ENCODE measurements at places on chromosomes 3 and 15.

- DNase-seq = no peak
Measured at GRCh38 chr3:52444860-52445793, at the start of gene SEMA3G. SEMA3G (minus strand) TSS chr3:52445103; CDS start chr3:52445027, 76 bp downstream.

- DNase-seq = no peak
Measured at GRCh38 chr15:88375234-88375927, 91.8 kb downstream of the MRPL46 start.

- no peak for DNase-seq
Measured at GRCh38 chr3:116614795-116615362, 94.7 kb upstream of the TUSC7 start.

DNA sequence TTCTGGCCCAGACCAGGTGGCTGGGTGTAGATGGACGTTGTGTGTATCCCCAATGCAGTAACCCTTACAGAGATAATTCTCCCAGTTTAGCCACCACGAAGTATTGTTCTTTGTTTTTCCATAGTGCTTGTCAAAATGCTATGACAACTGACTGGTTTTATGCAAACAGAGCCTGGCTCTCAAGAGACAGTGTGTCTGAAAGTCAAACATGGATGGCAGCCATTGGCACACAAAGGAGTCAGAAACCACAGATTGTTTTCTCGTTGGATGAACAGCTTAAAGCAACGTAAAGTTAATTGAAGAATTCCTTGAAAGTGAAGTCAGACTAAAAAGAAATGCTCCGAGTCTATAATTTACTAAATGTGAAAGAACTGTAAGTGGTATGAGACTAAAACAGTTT, 91.2 kb downstream of the FILIP1L start:
- no peak for DNase-seq

- DNase-seq = no peak
Measured at GRCh38 chr3:100443690-100444089, 42.4 kb downstream of the LNP1 start.

GRCh38 chr3:157956850-157957249, 149.4 kb downstream of the SHOX2 start:
- no peak for DNase-seq

DNA sequence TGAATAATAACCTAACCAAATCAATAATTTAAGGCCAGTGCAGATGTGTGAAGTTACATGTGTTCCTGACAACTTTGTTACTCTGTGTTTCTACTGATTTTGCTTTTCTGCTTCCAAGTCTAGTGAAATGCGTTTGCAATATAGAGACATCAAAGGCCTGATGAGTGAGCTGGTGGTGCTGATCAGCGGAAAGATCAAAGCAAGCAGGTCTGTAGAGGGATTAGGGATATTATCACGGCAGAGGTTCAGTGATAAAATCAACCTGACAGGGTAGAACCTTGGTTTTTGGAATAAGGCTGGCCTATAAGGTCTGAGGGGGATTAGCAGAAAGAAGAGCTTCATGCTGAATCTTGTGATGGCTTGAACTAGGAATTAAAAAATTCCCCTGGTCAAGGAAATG, 111.7 kb downstream of the EDEM1 start:
- DNase-seq = no peak

GRCh38 chr3:44186712-44187111, 55.0 kb upstream of the TOPAZ1 start:
- no peak for DNase-seq

- DNase-seq = no peak
Measured at GRCh38 chr3:189978753-189979152, 141.9 kb downstream of the P3H2 start.

- DNase-seq = no peak
Measured at GRCh38 chr3:160695915-160696327, 19.0 kb downstream of the ARL14 start.

DNA sequence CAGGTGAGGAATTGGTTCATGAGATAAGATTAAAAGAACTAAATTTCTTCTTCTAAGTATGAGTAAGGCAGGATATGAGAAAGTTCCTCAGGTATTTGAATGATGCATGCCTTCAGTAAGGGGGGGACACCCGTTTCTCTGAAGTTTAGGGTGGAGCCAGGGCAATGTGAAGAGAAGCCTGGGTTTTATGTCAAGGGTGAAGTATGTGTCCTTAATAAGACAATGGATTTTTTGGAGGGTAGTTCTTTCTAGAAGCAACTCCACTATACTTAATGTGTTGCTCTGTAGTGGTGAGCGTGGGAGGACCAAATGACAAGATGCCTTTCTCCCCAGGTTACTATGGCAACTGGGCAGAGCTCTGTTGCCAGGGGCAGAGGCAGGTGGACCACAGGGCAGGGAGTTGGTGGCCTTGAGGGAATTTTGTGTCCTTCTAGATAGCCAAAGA, 44.0 kb downstream of the PHLDB2 start:
- DNase-seq = no peak

GRCh38 chr3:71031914-71032521, 551.5 kb downstream of the FOXP1 start:
- DNase-seq = no peak

DNA sequence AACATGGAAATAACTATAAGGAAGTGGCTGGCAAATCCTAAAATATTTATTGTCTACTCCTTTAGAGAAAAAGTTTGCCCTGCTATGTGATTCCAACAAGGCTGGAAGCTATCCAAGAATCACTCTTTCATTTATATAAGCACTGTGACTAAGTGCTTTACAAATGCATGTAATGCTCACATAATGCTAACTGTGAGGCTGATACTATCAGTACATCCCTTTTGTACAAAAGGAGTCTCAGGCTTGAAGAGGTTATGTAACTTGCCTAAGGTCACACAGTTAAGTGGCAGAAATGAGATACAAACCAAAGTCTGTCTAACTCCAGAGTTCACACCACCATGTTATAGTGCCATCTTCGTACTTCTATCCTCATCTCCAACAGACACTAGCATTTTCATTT, 17.0 kb downstream of the TOPBP1 start:
- no peak for DNase-seq

- no peak for DNase-seq
Measured at GRCh38 chr15:97501291-97501690, 459.2 kb upstream of the ARRDC4 start.

- DNase-seq = no peak
Measured at GRCh38 chr15:99264125-99264524, 12.8 kb downstream of the LRRC28 start.

- DNase-seq = no peak
Measured at GRCh38 chr3:43239755-43240154, 46.6 kb upstream of the SNRK start.

DNA sequence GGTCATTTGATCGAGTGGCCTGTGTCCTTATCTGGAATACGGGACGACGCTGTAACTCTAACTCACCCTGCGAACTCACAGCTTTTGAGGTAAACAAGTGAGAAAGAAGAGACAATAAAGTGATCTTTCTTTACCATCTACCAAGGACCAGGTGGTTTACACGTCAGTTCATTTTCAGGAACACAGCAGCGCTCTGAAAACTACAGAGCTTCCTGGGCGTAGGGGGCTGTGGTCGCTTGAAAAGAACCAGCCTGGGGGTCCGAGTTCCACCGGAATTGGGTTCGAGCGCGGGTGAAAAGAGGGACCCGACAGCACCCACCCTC, 357 bp downstream of the KIAA1143 start:
- no peak for DNase-seq

DNA sequence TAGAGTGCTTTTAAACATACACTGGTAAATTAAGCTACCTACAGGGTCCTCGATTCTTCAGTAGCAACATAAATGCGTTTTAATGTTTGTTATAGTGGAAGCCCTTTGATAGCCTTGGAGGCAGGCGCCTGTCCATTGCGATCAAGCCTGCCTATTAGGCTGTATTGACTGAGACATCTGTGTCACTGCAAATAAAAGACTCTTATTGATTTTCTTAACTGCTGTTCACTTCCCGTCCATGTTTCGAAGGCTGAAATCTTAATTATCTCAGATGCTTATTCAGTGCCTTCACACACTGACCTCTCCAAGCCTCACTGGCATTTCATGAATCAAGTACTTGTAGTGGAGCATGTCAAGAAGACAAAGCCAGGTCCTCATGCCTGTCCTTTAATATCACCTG, 51.1 kb downstream of the MAP2K5 start:
- no peak for DNase-seq

GRCh38 chr3:142896201-142896755, 7.4 kb upstream of the PCOLCE2 start:
- no peak for DNase-seq

DNA sequence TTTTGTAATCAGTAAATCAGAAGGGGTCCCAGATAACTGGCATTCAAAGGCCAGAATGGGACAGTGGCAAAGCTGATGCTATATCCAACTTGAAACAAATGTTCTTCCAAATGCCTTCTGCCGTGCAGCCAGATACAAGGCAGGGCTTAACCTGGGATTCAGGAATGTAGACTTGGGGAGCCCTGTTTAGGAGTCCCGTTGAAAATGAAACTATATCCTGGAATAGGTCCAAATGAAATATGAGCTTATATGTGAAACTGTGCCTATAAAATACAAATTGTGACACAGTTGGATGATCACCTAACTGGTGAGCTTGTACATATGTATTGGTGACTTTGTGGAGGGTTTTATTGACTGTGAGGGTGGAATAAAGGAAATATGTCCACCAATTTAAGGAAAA, 28.7 kb downstream of the FRMD4B start:
- DNase-seq = no peak

DNA sequence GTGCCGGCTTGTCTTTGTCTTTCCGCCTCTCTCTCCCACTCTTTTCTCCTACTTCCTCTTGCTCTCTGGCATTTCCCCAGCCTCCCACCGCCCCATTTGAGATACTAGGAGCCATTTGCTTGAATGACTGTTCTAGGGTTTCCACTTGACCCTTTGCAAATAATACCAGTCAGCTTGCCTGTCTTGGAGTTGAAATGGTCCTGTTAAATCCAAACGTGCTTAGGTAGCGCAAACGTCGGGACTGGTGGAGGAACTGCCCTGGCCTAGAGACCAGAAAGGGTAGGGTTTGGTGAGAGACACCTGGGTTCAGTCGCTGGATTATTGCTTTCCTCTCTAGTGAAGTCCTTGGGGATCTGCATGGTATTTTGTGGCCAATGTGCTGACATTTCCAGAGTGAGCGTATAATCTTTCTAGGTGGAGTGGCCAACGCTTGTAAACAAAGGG, 10.6 kb downstream of the ZIC1 start:
- no peak for DNase-seq

- DNase-seq = no peak
Measured at GRCh38 chr3:177550667-177551066, 353.4 kb upstream of the TBL1XR1 start.

GRCh38 chr15:100730655-100731266, 128.4 kb downstream of the ASB7 start:
- no peak for DNase-seq

GRCh38 chr15:64070965-64071851, 22.4 kb downstream of the CIAO2A start:
- DNase-seq = no peak

- no peak for DNase-seq
Measured at GRCh38 chr3:182201456-182202168, 489.9 kb downstream of the SOX2 start.

- no peak for DNase-seq
Measured at GRCh38 chr3:111284503-111285183, 213.0 kb downstream of the NECTIN3 start.

GRCh38 chr3:149536429-149536828, 61.9 kb downstream of the TM4SF4 start:
- DNase-seq = no peak

- DNase-seq = no peak
Measured at GRCh38 chr15:57861034-57861638, 154.6 kb downstream of the POLR2M start.

GRCh38 chr15:51048308-51048707, 46.4 kb downstream of the TNFAIP8L3 start:
- no peak for DNase-seq

- no peak for DNase-seq
Measured at GRCh38 chr15:32701863-32702262, 15.9 kb upstream of the GREM1 start.

DNA sequence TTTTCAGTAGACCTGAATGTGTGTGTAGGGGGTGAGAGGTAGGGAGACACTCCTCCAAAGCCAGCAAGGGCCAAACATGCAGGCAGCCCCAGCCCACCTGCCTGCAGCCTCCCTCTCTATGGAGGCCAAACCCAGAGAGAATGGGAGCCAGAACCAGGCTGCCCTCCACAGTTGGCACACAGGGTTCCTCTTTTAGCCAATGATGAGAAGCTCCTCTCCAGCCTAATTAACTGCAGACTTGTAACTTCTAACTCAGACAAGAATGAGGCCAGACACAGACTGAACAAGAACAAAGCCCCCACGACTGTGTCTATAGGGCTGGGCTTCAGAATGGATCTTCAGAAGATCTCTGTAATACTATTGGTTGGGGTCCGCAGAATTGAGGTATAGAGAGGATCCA, 12.3 kb upstream of the TLE3 start:
- DNase-seq = no peak

DNA sequence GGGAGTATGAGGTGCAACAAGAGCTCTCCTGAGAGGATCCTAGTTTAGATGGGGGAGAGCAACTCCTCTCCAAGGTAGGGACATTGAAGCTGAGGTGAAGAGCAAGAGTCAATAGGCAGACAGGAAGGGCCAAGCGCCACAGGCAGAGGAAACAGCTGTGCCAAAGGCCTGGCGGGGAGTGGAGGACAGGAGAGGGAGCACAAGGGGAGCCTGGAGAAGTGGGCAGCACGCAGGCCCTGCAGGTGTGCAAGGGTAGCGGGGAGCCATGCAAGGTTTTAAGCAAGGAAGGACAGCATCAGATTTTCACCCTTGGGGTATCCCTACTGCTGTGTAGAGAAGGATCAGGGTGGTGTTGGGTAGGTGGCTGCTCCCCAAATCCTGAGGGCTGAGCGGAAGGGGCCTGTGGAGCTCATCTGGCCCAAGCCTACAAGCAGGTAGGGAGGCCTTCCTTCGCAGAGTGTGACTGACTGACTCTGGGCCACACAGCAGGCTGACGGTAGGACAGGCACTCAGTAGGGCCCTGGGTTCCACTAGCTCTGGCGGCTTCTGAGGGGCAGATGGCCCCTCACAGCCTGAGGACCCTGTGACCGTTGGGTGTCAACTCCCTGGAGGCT, 13.3 kb downstream of the CHST13 start:
- no peak for DNase-seq

- DNase-seq = no peak
Measured at GRCh38 chr3:165404357-165405027, 208.3 kb upstream of the SLITRK3 start.

Data from stimulated activated CD8-positive, alpha-beta memory T cell treated with anti-CD3 and anti-CD28 coated beads, Interleukin-4, amount 100 ng/mL, for 4 hours (primary cell).